ENCODE measurements at places on chromosomes 5 and 9.

GRCh38 chr9:116342941-116343340 lies 189.3 kb downstream of the PAPPA start:
- DNase-seq: no peak

GRCh38 chr9:29648132-29648531 lies 2074.9 kb upstream of the C9orf72 start:
- DNase-seq: no peak

DNA sequence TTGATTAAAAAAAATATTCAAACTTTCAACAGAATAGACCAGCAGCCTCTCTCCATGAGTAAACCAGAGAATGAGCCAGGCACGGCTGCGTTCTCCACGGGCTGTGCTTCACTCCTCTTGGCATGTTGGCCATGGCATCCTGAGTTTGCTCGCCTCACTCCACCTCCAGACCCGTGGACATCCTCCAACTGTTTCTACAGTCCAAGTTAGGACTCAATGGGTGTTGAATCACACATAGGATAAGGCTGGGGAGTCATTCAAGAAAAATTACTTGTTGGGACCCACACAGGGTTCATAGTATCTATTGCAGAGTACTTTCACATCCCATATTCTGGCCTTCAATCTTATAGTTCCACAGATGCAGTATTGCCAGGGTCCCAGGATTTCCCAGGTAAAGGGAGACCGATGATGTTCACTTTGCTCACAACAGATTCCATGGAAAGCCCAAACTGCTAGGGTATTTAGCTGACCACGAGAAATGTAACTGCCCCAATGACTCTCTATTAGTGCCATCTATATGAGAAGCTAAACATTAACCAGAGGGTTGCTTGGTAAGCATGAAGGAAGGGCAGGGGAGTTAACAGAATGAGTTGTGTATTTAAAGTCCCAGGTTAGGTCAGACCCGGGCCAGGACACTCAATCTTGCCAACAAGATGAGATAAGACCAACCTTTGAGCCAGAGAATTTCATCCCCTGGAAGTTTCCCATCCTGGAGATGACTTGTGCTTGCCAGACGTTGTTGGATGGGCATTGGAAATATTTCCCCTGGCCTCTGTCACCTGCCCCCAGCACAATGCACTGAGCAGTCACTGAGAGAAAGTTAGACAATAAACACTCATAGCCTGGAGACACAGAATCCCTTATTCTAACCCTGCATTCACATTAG lies 19.7 kb upstream of the GDA start:
- no peak for DNase-seq

DNA sequence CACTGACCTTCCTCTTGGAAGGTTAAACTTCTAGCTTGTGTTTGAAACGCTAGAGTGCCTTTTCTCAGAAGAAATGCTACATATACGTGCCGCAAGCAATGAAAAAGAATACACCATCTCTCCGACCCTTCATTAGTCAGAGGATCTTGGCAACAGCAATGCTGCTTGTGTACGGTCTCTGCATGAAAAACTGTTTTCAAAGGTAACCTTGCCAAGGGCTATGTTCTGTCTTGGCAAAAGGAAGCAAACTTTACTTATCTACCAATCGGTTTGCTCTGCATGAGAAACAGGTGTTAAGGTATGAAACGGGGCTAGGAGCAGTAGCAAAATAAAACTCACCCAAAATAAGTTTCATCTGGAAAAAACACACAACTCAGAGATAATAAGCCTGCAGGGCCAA lies 297.8 kb downstream of the FBXL17 start:
- DNase-seq: no peak

GRCh38 chr5:159581502-159582249 lies 251.4 kb upstream of the IL12B start:
- DNase-seq: no peak

GRCh38 chr5:64864171-64864570 lies 95.4 kb downstream of the CWC27 start:
- no peak for DNase-seq

Data from effector memory CD4-positive, alpha-beta T cell (primary cell).